HAP-1 (cell line): ENCODE measurements at places on chromosomes 3 and 15.

DNA sequence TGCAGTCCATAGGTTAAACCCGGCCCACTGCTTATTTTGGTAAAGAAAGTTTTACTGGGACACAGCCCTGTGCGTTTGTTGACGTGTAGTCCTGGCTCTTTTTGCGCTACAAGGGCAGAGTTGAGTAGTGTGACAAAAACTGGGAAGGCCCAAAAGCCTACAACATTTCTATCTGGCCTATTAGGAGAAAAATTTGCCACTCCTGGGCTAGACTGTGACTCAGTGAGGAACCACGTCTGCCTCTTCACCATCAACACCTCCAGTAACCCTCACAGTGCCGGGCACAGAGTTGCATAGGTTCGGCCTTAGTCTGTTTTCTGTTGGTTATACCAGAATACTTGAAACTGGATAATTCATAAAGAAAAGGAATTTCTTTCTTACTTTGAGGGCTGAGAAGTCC lies 110.3 kb downstream of the TOP2B start:
- no peak for DNase-seq

- peak; percentile 56 for DNase-seq
These were observed 337.7 kb downstream of the NEK10 start for GRCh38 chr3:27031476-27031875.

DNA sequence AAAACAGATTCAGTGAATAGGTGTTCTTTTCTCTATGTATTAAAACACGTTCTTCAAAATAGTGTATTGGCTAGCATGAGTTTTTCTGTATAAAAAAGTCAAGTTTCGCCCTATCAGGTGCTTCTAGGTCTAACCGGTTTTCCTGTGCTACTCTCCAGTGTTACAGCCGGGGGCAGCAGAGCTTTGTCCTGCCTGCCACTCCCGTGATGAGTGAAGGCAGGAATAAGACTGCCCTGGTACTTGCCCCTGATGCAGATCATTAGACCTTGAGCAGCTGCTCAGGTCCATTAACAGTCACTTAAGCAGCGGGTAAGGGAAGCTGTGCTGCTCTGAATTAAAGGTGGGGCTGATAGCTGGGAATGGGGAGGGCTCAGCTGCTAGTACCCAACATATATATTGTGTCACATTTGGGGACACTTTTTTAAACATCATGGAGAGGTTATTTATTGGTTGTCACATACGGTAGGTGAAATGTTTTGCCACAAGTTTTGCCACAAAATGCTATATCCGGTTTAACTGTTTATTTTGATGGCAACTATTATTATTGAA lies 1.3 kb upstream of the UNC13C start:
- no peak for DNase-seq

GRCh38 chr15:77607111-77607893 lies 25.4 kb downstream of the LINGO1 start:
- DNase-seq: peak; percentile 79

- DNase-seq: peak; percentile 82
These were observed 18.8 kb downstream of the NBEAL2 start for GRCh38 chr3:46998121-46998851.

DNA sequence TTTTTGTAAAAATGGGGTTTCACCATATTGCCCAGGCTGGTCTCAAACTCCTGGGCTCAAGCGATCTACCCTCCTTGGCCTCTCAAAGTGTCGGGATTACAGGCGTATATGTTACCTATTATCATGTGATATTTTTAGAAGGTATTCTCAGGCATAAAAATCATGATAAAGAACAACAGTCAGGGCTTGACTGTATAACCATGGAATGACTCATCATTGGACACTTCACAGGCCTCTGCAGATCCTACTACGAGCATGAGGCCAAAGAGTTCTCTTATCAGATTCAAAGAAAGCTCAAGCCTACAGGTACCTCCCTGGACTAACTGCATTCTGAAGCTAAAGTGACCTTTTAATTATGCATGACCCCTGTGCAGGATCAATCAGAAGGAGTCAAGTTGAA lies 91.7 kb upstream of the PRICKLE2 start:
- no peak for DNase-seq

GRCh38 chr15:41281236-41281635 lies 50.2 kb downstream of the CHP1 start:
- DNase-seq: no peak

GRCh38 chr15:40499931-40500330 lies 29.1 kb downstream of the CHST14 start:
- no peak for DNase-seq

GRCh38 chr3:183116025-183116614 lies 16.8 kb upstream of the MCCC1 start:
- peak; percentile 86 for DNase-seq

DNA sequence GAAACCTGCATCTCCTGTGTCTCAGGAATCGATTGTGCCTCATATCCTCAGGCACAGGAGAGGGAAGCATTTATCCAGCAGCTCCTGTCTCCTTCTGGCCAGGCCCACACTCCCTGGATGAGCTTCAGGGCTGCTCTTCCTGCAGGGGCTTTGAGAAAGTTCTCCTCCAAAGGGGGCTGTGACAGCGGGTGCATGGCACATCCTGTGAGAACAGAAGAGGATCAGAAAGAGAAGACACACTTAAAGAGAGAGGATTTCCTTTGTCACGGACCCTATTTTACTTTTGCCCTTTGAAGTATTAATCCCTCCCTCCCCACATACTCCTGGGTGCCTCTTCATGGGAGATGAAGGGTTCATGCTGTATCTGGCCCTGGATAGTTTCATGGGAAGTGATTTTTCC lies 46.0 kb downstream of the MFSD1 start:
- no peak for DNase-seq

DNA sequence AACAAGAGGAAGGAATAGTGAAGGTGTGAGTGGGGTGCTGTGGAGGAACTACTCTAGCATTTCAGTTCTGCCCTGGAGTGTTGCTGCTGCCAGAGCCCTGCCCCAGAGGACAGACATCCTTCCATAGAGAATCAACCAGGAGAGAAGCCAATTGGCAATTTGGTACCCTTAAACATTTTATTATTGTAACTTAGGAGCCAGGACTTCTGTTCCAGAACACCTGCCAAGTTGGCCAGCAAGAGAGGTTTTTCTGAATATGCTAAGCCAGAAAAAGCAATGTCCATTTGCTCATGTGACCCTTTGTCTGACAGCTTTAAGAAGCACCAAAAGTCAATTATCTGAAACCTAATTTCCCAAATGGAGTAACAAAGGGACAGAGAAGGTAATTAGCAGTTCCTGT lies 264.9 kb downstream of the MEX3B start:
- DNase-seq: no peak

DNA sequence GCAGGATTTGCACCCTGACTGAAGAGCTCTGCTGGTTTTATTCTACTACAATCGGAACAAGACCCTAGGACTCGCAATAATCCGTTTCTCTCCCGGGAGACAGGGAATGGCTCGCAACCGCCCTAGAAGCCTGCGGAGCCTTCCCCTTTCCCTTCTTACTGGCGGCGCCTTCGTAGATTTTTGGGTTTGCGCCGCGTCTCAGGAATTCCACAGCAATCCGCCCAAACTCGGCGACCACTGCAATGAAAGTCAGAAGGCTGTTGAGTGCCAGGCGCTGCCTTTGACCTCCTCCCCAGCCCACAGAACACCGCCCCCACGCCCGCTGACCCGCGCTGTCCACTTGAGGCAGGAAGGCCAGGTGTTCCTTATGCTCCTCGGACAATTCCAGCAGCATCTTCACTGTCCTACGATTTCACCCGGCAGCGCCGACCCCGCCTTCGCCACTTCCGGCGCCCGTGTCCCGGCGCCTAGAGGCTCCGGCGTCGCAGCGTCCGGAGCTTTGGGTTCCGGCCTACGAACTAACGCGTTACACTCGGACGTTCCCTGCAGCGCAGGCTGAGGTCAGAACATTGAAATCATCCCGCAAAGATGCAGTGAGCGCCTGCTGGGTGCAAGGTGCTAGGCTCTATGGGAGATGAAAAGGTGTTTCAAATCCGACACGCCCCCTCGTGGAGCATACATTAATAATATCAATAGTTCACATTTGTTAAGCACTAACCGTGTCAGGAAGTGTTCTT lies at the start of gene COMMD2:
TSS of gene COMMD2 (minus strand) at position 439 of the 737 bp plus-strand sequence. CDS start at position 394, 45 bp downstream.
- peak; percentile 89 for DNase-seq
